Stimulated activated CD8-positive, alpha-beta memory T cell treated with anti-CD3 and anti-CD28 coated beads, Interleukin-4, amount 100 ng/mL, for 1 hour (primary cell): ENCODE measurements at places on chromosomes 11 and 22.

DNA sequence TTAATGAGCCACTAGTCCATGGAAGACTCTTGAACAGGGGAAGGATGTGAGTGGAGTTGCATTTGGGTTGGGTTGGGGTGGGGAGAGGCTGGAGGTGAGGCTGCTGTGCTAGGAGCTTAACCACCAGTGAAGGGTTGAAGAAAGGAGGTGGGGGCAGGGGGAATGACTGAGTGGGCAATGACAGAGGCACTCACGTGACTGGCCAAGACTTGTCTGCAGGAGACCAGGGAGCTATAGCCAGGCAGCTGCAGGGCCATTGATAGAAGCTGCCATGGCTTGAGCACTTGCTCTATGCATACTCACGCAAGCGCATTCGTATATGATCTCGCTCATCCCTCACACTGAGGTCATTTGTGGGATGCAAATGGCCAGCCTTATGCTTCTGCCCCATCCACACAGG, 4.0 kb downstream of the LMO2 start:
- no peak for DNase-seq

DNA sequence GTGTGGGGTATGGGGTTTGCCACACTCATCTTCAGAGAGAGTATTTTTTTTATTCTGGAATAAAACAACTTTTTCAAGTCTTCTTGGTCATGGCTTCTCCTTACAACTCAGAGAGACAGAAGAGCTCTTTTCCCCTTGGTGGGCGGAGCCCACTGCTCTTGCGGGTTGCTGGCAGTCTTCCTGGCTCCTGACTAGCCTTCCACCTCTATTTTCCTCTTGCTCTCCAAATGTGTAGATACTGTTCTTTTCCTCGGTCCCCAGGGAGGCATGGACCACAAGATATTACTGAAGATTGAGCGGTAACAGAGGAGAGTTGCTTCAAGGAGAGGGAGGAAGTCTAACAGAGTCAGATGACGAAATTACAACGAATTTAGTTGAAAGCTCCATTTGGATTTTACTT, 210.6 kb downstream of the NTM start:
- DNase-seq: no peak

DNA sequence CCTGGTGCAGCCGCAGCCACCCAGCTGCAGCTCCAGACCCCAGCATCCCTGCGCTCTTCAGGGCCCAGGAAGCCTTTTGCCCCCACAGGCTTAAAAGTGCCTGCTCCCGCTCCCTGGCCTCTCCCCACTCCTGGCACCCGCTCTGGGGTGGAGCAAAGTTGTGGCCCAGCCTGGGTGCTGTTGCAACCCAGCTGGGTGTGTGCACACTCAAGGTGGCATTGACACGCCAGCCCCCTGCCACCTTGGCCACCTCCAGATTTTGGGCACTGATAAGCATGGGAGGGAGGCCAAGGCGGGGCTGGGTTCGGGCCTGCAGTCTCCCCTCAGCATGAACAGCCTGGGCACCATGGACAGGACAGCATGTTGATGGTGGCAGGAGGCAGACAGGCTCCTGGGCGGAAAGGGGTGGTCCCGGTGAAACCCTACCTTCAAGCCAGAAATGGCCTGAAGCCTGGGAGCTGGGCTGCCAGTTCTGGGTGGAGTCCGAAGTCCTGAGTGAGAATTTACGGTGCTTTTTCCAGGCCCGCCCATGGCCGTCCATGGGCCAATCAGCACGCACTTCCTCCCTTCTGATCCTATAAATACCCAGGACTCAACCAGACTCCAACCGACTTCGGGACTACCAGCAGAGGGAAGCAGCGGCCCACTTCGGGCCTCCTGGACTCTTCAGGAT, 23.6 kb upstream of the RNASEH2C start:
- no peak for DNase-seq

DNA sequence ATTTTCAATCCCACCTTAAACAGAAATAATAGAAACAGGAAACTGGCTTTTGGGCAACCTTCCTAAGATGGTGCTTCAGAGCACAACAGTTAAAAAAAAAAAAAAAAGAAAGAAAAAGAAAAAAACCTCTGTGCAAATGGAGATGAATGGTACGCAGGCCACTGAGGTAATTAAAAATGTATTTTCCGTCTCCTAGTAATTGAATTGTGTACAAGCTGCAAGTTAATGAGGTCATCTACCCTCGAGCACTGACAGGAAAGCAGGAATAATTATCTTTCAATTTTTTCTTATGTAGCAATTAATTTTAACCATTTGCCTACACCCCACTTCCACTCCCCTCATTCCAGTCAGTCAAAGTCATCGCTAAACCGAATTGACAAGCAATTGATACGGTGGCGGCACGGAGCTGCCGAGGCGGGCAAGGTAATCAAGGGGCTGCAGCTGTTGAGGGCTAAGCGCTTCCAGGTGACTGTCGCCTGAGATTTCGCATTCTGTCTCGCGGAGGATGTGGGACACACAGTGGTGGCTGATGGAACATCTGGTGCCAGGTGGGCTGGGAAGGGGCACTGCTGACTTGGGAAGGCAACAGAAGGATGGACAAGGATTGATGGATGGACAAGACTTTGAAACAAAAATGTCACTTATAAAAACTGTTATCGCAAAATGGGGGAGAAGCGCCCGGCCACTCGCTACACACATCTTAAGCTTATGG, 109.4 kb downstream of the RCN1 start:
- no peak for DNase-seq

DNA sequence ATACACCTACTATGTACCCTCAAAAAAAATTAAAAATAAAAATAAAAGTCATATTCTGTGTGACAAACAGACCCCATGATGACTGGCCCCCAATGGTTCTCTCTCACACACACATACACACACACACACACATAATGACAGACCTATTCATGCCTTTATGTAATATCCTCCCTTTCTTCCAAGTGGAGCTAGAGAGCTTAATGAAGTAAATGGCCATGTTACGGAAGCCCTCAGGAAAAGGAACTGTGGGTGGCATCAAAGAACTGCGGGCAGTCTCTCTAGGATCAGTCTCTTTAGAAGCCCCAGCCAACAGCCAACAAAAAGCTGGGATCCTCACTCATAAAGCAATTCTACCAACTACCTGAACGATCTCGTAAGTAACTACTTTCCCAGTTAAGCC, 125.5 kb downstream of the SIK3 start:
- no peak for DNase-seq

DNA sequence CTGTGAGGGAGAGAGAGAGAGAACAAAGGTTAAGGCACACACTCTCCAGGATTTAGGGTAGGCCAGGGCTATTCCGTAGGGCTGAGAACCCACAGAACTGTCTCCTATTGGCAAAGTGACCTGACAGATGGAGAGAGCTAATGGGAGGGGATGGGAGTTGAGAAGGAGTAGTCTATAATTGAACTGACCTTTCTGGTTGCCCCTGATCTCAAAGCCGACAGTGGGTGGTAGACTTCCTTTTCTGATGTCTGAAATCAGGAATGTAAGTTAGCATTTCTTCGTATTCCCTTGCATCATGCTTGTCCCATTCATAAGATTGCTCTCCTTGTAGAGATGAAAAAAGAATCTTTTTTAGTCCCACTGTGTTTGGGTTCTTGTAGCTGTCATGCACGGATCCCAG, 210.1 kb downstream of the NTM start:
- DNase-seq: no peak

DNA sequence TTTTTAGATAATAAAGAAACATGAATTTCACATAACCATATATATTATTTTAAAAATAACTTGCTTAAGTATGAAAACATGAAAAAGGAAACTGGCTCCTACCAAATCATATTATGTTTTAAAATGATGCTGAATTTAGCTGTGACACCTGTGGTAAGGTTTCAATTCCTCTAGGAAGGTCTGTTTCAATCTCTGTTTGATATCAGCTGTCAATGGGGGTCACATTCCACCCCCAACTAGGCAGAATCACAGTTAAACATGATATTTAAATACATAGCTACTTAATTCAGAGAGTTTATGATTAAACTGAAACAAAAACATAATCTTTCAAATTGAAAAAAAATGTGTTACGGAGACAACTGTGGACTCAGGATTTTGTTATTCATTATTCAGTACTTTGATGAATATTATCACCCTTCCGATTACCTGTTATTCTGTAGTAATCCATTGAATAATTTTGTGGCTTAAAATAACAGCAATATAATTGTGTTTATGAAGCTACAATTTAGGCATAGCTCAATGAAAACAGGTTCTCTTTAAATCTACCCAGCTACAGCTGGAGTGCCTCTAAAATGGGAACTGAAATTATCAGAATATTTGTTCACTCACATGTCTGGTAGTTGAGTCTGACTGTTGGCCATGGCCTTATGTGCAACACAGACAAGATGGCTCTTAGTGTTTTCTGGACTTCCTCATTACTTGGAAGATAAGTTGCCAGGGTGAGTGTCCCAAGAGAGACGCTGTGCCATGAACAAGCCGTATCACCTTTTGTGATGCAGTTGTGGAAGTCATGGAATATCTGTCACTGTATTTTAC, 244.6 kb upstream of the ANO3 start:
- no peak for DNase-seq

DNA sequence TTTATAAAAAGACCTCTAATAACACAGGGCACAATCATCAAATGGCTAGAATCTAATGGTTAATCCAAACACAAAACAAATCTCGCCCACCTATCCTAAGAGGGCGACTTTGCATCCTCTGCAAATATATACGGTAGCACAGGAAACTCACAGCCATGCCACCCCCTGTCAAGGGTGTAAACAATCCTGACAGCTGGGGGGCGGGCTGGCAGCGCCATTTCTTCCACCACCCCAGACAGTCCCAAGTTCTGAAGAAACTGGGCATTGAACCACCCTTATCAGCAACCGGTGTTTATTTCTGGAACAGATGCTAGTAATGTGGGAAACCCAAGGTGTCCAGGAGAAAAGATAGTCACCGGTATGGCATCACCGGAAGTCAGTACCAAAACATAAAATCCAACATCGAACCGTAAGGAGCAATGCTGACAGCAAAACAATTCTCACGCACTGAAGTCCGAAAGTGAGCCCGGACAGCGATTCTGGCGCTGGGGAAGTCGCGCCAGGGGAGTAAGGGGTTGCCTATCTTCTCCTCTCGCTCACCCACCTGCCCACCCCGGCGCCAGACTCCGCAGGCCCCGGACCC, 825 bp downstream of the FBXO3 start:
- no peak for DNase-seq
